ENCODE measurements at places on chromosomes 1 and 21.

DNA sequence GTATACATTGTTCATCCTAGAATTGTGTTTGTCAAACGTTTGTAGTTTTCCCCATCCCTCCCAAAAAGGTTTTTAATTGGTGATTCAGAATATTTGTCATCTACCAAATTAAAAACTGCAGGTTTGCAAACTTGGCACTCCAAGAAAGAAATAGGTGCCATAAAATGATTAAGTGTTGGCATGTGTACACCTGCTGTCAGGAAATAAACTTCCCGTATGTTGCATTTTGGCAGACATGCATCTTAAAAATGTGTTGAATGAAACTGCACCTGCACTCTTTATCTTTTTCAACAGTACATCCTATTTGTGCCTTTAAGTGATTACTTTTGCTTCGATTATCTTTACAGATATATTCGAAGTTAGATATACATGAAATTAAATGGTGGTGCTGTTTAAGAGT lies 7.3 kb downstream of the B3GALT2 start:
- DNase-seq: no peak

DNA sequence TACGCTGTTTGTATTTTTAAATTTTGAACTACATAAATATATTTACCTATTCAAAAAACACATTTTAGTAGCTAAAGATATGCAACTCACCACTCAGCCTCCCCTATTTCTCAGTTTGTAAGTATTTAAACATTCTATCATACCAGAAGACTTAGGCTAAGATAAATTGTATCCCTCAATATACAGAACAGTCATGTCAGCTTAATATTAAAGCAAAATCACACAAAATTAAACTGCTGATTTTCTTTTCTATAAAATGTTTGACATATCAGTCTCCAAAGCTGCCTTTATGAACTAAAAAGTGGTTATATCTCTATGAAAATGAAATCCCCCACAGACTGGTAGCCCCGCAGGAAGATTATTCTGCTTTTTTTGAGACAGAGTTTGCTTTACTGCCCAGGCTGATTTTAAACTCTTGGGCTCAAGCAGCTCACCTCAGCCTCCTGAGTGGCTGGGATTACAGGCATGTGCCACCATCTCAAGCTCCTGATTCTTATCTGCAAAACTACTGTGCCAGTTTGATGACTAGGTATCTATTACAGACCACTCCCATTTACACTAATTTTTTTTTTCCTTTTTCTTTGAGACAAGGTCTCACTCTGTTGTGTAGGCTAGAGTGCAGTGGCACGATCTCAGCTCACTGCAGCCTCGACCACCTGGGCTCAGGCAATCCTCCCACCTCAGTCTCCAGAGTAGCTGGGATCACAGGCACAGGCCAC lies 37.6 kb downstream of the NRDC start:
- DNase-seq: no peak

GRCh38 chr1:111669268-111669667 lies 49.7 kb downstream of the RAP1A start:
- DNase-seq: no peak

GRCh38 chr1:78911956-78912880 lies 94.3 kb downstream of the ADGRL4 start:
- DNase-seq: no peak

GRCh38 chr1:153928791-153929341 lies 6.1 kb upstream of the GATAD2B start:
- no peak for DNase-seq

GRCh38 chr1:156752843-156753482 lies 1.5 kb upstream of the HDGF start:
- no peak for DNase-seq

DNA sequence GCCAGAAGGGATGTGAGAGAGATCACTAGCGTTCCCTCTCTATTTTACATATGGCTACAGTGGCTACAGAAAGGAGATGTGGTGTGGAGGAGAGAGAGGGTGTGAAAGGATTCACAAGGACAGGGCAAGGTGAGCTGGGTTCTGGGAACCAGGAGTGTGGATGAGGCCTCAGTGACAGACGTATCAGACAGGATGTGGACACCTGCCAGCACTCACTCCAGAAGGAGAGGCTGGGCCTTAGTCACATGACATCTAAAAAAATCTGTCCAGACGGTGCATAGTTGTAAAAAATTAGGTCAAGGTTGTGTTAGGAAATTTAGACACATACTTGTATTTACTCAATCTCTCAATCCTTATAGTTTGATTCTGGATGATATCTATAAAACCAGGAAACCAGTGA lies 10.6 kb downstream of the TRIM67 start:
- DNase-seq: no peak

- DNase-seq: no peak
Measured at GRCh38 chr1:40985875-40986274, 6.4 kb downstream of the CTPS1 start.

DNA sequence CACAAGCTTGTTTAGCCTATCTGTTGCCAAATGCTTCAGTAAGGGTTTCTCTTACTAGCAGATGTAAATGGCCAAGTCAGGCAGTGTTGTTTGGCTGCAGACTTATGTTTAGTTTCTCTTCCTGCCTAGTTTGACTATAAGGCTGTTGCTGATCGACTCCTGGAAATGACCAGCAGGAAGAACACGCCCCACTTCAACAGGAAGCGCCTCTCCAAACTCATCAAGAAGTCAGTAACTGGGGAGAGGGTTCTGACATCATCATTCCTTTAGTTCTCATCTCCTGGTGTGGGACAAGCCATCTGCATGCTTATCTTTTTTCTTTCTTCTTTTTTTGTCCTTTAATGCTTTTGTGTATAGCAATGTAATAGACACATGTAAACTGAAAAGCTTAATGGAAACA lies 25.1 kb downstream of the RRP1B start:
- no peak for DNase-seq

DNA sequence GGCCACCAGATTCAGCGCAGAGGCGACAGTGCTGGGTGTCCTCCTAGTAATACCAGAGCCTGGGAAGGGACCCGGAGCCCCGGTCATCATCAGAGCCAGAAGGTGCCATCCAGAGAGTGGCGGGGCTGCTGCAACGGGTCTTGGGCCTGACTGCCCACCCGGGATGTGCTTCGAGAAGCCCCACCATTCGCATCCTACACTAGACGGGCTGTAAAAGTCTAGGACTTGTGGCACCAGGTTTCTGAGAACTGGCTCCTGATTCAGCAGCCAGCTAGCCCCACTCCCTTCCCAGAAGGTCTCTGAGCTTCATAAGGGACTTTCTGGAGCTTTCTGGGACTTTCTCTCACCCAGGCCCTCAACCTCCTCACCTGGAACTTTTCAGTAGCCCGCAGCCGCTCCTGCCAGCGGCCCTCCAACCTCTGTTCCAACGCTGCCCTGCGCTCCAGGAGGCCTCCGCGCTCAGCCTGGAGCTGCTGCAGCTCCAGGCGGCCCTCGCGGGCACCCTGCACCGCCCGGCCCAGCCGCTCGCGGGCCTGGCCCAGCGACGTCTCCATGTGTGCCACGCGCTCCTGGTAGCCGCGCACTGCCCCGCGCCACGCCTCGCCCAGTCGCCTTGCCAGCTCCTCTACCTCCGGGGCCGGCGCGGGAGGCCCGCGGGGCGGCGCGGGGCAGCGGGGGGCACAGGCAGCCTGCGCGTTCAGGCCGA lies 940 bp downstream of the NES start:
- no peak for DNase-seq

GRCh38 chr1:172001288-172001687 lies 160.0 kb downstream of the DNM3 start:
- no peak for DNase-seq

DNA sequence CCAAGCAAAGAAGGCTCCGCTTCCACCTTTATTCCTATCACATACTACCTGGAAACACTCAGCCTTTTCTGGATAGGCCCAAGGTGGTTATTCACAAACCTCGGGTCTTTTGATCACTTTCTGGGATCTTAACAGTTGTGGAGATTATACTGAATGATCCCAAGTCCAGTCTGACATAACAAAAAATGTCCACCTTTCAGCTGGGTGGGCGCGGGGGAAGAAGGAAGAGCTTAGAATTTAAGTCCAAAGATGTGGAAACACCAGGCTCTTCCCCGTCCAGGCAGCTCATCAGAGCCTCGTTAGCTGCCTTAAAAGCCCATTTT lies 338 bp upstream of the C1orf53 start:
- no peak for DNase-seq

- no peak for DNase-seq
Measured at GRCh38 chr1:212070720-212071302, 35.3 kb downstream of the DTL start.

- no peak for DNase-seq
Measured at GRCh38 chr1:224219612-224220059, 36.6 kb downstream of the DEGS1 start.

DNA sequence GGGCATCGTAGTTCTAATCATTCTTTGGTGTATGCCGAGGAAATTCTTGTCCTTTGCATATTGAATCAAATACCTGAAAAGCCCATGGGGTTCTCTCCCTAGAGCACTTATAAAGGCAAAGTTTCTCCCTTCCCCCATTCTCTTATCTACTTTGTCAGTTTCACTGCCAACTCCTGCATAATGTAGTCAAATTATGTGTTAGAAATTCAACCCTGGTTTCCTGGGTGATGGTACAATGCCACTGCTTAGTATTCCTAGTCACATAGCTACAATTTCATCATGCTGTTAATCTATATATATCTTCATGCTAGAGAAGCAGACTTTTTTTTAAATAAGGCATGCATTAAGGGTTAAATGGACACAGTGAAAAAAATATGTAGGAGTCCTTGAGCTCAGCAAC lies 119.0 kb downstream of the PDE4B start:
- no peak for DNase-seq

GRCh38 chr1:187413405-187414169 lies 584.8 kb downstream of the PLA2G4A start:
- no peak for DNase-seq

GRCh38 chr1:238913210-238913609 lies 473.2 kb upstream of the CHRM3 start:
- DNase-seq: no peak

DNA sequence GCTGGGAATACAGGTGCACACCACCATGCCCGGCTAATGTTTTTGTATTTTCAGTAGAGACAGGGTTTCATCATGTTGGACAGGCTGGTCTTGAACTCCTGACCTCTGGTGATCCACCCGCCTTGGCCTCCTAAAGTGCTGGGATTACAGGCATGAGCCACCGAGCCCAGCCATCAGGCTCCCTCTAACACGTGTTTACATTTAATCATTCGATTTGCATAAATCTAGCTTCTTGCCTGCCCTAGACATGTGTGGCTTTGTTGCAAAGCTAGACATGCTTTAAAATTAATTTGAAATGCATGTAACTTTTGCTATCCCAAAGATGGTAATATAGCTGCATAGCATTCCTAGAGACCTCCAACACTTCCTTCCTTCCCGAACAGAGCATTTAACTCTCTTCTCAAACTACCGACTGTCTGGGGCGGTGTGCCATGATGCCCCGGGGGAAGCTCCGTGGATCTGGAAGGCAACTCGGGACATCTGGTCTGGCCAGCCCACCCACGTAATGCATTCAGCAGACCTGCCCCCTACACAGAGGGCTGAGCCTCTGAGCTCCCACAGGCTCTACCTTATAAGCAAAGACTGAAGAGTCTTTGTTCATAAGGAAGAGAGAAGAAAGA lies 34.6 kb upstream of the NID1 start:
- DNase-seq: no peak
